Amniotic stem cell (primary cell): ENCODE measurements at places on chromosomes 5 and 9.

DNA sequence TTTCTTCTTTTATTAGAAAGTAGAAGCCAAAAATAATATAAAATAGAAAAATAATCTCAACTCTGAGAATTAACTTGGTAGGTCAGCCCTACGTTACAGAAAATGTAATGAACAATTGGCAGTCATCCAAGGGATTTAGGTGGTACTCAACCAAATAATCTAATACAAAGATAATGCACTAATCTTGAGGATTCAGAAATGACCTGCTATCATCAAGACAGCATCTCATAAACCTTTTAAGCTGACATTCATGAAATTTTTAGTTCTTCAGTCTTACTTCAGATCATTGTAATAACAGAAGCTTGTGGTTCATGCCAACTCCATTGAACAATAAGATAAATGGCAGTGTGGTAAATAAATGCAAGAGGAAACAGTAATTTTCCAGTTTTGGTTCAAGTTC is 1058.0 kb downstream of the MAT2B start:
- no peak for DNase-seq

- DNase-seq, result no peak
Observed at GRCh38 chr9:84821431-84821830, 151.9 kb downstream of the NTRK2 start.

DNA sequence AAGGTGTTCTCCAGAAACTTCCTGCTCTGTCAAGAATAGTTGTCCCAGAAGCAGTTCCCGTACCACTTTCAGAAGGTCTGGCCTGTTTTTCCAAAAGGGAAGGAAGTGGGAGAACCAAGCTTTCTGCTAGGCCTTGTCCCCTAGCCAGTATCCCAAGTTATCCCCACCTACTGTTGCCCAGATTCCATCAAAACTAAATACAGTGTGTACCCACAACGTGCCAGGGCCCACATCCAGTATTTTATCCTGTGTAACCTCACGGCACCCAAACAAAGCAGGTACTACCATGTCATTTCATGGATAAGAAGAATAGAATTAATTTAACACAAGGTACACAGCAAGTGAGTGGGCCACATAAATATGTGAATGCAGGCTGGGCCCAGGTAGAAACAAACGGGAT is 126.2 kb downstream of the CDK5RAP2 start:
- no peak for DNase-seq

DNA sequence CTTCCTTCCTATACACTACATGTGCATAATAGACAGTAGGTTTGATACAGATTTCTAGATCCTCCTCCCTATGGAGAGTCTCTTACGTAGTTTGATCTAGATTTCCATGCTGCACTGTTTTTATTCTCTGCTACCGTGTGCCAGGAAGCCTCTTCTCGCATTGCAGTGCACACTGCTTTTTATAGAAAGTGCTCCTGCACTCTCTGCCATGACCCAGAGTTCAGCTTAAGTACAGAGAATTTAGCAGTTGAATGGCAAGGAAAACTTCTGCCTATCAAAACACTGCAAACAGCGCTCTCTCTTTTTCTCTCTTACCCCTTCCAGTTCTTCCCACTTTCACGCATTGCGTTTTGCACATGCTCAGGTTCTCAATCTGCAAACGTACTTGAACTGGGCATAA is 187.4 kb downstream of the ARHGAP26 start:
- no peak for DNase-seq

- peak; percentile 32 for DNase-seq
Observed at GRCh38 chr9:73011181-73011750, 58.4 kb upstream of the ALDH1A1 start.

GRCh38 chr5:102286476-102286875 is 9.6 kb downstream of the SLCO4C1 start:
- no peak for DNase-seq

DNA sequence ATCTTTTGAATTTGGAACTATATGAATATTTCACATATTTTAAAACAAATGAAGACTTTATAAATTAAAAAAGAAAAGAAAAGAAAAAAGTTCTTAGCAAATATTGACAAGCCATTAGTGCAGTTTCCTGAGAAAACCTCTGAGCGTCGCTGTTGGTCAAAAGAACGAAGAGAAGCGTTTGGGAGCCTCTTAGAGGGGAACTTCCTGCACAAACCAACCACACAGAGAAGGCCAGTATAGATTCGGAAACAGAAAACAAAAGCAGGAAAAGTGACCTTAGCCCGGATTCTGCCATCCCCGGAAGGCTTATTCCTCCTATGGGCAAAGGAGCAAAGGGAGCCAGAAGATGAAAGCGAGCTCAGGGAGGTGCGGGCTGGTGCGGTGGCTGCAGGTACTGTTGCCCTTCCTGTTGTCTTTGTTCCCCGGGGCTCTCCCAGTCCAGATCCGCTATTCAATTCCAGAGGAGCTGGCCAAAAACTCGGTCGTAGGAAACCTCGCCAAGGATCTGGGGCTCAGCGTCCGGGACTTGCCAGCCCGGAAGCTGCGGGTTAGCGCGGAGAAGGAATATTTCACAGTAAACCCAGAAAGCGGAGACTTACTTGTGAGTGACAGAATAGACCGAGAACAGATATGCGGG is at the start of gene PCDHGB2:
Gene PCDHGB2 (plus strand): TSS at position 205 of the 637 bp plus-strand sequence. CDS start 142 bp downstream, at position 347.
- no peak for DNase-seq

- DNase-seq, result no peak
Observed at GRCh38 chr5:10838038-10838437, 77.0 kb upstream of the DAP start.

GRCh38 chr5:59039296-59040023 is 456.6 kb downstream of the RAB3C start:
- peak; percentile 34 for DNase-seq

- no peak for DNase-seq
Observed at GRCh38 chr9:34552986-34553385, 30.2 kb upstream of the ENHO start.

GRCh38 chr5:95447961-95448360 is 56.8 kb downstream of the FAM81B start:
- no peak for DNase-seq

- DNase-seq, result no peak
Observed at GRCh38 chr5:180898621-180899246, at the start of gene BTNL8. BTNL8 (plus strand) TSS chr5:180899159; CDS start chr5:180899311, 152 bp downstream.

DNA sequence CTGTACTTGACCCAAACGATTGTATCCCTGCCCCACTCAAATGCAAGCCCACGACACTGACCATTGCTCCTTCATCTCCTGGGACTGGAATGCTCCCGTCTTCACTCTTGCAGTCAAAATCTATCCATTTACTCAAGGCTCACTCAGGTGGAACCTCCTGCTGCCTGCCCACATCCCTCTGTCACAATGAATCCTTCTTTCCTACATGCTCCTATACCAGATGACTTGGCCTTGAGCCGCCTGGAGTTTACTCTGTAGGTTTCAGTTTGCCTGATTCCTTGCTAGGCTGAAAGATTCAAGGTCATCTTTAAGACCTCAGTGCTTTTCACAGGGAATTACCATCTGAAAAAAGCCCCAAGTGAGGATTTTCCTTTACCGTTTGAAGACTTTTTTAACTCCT is 264.1 kb downstream of the GLIS3 start:
- DNase-seq, result no peak

DNA sequence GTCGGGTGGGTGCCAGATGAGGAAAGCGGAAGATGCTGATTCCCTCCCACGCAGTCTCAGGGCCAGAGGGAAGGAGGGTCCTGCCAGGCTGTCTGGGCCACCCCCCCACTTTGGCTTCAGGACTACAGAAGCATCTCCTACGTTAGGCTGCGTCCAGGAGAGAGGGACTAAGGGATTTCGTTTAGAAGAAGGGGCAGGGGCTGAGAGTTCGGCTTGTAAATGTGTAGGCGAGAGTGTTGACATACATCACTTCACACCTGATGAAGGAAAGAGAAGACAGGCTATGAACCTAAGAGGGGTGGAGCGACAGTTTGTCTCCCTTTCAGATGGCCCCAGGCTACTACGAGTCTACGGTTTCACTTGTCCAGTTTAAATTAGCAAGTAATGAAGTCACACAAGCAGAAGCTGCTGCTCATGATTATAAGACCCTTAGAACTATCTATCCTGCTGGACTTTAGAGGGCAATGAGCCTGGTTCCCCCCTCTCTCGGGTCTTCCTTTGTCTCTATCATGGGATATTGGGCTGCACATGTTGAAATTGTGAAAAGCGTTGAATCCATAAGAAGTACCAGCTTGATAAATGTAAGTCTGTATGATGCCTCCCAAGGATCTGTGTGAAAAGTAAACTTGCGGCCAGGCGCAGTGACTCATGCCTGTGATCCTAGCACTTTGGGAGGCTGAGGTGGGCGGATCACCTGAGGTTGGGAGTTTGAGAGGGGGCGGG is 193.0 kb downstream of the AOPEP start:
- no peak for DNase-seq

GRCh38 chr9:135378751-135379150 is 100.8 kb upstream of the PPP1R26 start:
- no peak for DNase-seq

- no peak for DNase-seq
Observed at GRCh38 chr5:102807878-102808502, 52.9 kb downstream of the PAM start.

- DNase-seq, result no peak
Observed at GRCh38 chr5:111643499-111643898, 113.5 kb downstream of the NREP start.

- DNase-seq, result no peak
Observed at GRCh38 chr9:136532799-136533774, 12.8 kb downstream of the NOTCH1 start.

- no peak for DNase-seq
Observed at GRCh38 chr5:137156180-137156579, 342.9 kb downstream of the SPOCK1 start.

DNA sequence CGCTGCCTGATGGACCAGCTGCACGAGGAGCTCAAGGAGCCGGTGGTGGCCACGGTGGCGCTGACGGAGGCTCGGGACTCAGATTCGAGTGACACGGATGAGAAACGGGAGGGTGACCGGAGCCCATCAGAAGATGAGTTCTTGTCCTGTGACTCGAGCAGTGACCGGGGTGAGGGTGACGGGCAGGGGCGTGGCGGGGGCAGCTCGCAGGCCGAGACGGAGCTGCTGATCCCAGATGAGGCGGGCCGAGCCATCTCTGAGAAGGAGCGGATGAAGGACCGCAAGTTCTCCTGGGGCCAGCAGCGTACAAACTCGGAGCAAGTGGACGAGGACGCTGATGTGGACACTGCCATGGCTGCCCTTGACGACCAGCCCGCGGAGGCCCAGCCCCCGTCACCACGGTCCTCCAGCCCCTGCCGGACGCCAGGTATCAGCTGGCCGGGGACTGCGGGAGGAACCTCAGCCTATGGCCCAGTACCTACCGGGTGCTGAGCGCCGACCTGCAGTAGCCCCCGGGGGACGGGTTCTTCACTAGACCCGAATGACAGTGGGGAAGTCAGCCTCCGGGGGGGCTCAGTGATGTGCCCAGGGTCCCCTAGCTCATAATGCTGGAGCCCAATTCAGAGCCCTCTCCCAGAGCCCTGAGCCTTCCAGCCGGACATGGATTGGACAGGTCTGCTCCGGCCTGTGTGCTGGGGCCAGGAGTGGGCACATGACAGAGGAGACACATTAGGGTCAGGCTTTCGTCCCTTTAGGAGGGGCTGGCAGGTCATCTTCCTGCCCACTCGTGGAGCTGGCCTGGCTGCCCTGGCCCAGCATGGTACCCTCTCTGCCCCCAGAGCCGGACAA is 33.0 kb downstream of the USP20 start:
- no peak for DNase-seq

DNA sequence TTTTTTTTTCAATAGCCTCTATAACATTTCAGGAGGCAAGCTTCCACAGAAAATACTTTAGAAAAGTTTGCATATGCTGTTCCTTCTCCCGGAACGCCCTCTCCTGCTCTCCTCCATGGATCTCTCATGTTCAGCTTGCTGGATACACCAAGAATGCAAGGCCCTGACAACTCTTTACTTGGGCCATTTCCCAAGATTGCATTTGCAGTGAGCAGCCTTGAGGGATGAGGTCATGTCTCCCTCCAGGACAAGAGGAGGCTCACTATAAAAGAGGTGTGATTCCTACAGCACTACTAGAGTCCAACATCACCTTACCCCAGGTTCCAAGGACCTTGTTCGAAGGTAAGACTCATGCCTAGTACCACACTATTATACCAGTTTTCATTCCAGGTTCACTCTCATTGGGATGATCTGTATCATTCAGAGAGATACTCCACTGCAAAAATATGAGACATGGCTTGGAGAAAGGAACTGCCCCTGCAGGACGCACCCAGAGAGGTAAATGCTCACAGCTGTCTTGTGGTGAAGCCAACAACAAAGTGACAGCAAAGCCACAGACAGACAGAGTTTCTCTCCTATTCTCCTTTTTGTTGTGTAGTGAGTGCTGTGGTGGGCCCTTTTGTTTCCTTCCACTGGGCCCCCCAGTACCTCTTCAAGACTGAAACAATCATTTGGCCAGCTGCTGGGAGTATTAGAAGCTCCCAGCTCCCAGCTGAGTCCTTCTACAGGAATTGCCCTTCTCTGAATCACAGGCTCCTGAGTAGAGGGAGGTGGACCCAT is 151.7 kb upstream of the ZNF366 start:
- DNase-seq, result no peak

GRCh38 chr5:95857185-95857945 is 34.8 kb upstream of the GLRX start:
- no peak for DNase-seq

- DNase-seq, result no peak
Observed at GRCh38 chr9:108521063-108521590, 334.7 kb downstream of the ACTL7B start.

- DNase-seq, result no peak
Observed at GRCh38 chr5:156350256-156350655, 23.3 kb downstream of the SGCD start.

DNA sequence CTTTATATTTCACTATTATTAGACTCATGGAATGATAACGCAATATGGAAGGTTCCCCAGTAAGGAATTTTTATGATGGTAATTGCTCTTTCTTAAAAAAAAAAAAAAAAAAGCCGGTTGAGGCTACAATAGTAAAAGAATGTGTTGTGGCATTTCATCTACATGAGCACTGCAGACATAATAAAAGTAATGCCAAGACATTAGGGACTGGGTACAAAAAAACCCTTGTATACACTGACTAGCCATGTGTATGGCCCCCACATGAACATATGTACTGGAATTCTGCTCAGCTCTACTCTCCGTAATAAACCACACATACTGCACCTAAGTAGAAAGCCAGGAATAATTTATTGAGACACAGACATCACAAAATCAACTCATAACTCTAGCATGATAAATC is 218.4 kb downstream of the ADAMTS6 start:
- no peak for DNase-seq

DNA sequence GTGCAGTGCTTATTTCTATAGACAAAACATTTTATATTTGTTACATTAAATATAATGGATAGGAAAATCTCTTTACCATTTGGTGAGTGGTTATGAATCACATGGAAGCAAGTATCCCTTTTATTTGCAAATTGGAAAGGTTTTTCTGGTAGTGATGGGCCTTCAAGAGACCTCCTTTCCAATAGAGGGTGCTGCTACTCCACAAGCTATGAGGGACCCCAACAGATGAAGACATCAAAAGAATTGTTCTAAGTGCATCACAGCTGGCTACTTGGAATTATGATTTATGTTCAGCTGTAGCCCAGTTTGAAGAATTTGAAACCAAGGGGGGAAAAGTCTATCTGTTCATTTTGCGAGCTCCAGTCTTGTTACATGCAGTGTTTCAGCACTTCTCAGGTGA is 493.7 kb upstream of the SGCD start:
- no peak for DNase-seq
